Posterior cingulate gyrus (tissue), 11 donors: ENCODE measurements at places on chromosomes 1 and 21.
A peak's percentile ranks its signal among the peaks of the same experiment; 100 is the strongest.

DNA sequence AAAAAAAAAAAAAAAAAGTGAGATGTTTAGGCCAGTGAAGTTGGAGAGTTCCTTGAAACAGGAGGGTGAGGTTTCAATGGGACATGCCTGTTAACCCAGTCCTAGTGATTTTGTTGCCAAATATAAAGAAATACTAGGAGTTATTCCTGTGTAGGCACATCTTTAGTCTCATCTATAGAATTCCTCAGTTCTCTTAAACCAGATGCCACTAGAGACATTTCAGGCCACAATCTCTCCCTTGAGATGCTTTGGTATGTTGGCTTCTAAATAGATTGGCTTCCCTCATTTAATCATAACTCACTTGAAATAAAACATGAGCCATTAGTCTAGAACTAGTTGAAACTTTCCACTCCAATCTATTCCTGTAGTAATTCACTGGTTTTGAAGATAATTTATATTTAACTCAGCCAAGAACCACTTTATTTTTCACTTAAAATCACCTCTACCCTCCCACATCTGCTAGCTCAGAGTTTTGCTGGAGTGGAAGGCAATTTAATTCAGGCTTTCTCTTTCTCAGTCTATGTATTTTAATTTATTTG lies 29.8 kb downstream of the GPR137B start:
- DNase-seq: no peak

DNA sequence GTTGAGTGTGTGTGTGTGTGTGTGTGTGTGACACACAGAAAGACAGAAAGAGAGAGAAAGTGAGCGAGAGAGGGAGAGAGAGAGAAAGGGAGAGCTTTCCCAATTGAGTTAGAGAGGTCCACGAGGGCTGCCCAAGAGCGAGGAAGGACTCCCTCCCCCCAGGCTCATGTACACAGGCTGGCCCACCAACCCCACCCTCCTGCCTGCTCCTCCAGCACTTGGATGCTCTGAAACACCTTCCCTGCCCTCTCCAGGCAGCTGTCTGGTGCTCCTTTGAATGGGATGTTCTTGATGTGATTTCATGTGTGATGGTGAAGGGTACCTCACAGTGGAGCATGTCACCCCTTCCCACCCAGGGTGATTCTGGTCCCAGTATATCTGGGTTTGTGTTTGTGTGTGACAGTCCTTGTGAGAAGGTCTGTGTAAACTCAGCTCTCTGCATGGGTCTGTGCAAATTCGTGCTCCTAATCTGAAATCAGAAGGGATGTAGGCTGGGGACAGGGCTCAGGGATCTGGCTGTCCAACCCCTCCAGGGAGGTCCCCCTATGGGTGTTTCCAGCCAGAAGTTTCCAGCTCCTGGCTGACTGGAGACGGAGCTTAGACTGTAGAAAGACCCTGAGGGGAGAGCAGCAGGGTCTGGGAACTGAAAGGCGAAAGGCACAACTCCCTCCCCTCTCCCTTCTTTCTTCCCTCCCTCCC lies 6.8 kb upstream of the PEAR1 start:
- DNase-seq: no peak

- no peak for DNase-seq
These were observed 138.7 kb downstream of the LRRC40 start for GRCh38 chr1:70066711-70067110.

DNA sequence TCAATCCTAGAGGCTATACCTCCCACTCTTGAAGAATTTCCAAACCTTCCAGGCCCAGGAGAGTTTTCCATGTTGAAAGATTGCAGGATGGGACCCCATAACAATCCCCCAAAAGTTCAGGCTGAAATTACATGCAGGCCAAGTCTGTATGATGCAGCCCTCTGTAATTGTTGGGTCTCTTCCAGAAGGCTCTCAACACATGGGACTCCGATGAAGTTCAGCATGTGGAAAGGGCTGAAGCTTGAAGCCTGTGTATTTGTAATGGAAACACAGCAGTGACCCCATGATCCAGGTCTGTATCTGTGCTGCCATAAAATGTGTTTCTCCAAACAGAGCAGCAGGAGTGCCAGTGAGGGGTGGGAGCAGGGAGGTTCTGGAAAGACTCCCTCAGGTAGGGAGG lies 202.5 kb upstream of the LYPLAL1 start:
- no peak for DNase-seq

GRCh38 chr1:182003953-182004586 lies 57.4 kb downstream of the ZNF648 start:
- no peak for DNase-seq

- DNase-seq: no peak
These were observed 338.7 kb downstream of the SIPA1L2 start for GRCh38 chr1:232291261-232291660.

- DNase-seq: no peak
These were observed 126.9 kb downstream of the RNF220 start for GRCh38 chr1:44531785-44532566.

- DNase-seq: no peak
These were observed 10.8 kb downstream of the DPT start for GRCh38 chr1:168717906-168718891.

DNA sequence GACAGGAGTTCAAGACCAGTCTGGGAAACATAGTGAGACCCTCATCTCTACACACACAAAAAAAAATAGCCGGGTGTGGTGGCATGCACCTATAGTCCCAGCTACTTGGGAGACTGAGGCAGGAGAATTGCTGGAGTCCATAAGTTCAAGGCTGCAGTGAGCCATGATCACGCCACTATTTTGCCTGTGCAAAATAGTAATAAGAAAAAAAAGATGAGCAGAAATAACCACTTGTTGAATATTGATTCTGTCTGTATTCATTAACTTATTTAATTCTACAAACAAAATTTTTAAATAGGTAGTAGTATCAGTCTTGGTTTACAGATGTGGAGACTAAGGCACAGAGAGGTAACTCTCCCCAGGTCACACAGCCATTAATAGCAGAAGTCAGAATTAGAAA lies 16.9 kb downstream of the LRRC40 start:
- no peak for DNase-seq

DNA sequence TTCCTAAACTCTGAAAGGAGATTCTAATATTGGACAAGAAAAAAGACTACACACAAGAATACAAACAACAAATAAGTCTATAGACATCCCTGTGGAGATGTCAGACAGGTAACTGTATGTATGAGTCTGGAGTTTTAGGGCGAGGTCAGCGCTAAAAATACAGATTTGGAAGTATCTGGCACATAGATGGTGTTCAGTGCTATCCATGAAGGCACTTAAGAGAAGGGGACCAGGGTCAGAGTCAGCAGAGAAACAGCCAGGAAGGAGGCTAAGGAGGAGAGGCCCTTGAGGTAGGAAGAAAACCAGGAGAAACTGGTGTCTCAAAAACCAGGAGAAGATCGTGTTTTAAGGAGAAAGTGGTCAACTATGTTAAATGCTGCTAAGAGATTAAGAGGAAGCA lies 18.1 kb downstream of the ZMPSTE24 start:
- DNase-seq: no peak

- DNase-seq: no peak
These were observed 191.1 kb downstream of the PTPRC start for GRCh38 chr1:198829944-198830343.

DNA sequence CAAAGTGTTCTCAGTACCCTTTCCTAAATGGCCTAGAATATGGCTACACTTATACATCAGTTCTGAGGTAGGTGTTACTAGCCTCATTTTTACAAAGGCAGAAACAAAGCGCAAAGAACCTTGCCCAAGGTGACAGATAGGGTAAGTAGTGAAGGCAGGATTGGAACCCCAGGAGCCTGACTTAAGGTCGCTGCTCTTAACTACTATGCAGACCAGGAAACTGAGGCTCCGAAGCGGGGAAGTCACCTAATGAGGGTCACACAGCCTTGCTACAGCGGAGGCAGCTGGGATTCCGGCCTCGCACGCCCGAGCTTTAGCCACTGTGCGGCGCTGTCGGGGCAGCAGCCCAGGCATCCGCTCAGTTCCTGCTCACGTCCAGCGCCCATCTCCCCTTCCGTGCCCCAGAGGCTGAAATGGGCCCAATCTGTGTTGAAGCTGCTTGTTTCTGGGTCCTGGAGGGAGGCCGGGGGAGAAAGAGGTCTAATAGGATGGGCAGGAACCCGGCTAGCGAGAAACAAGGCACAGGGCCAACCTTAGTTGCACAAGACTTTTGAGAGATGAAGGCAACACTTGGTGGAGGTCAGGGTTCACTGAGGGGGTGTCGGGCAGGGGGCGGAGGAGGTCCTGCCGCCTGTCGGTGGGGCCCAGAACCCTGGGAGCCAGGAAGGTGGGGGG lies 1.4 kb upstream of the FOXD2 start:
- DNase-seq: no peak

DNA sequence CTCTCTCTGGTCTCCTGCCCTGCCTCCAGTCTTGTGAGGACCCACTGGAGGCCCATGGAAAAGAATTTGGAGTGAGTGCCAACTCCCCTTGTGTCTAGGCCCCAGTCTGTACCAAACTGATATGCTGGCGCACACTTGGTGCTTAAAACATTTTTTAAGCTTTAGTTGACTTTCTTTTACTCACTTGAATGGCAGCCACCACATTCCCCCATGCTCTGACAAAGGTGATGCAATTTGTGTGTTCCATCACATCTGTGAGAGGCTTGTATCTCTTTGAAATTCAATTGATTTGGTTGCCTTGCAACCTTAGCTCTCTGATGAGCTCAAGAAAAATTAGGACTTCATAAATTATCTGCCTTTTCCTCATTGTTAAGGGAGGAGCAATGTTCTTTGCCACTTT lies 30.5 kb upstream of the WDTC1 start:
- DNase-seq: no peak

- no peak for DNase-seq
These were observed 99.7 kb upstream of the BEND5 start for GRCh38 chr1:48876330-48876785.

DNA sequence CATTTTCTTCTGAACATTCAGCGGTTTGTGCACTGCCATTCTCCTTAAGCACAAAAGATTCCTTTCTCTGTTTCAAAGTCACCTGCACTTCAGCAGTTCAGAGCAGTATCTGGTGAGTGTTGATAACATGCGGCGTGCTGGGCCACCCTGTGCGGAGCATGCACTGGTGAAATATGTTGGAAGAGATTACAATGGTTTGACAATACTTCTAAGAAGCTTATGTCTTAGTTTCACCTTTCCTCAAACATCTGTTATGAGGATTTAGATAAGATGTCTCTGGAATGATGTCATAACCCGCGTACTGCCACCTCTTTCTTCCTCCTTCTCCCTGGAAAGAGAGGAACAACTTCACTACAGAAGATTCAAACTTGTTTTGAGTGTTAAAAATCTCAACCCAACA lies 650.3 kb downstream of the AJAP1 start:
- no peak for DNase-seq

DNA sequence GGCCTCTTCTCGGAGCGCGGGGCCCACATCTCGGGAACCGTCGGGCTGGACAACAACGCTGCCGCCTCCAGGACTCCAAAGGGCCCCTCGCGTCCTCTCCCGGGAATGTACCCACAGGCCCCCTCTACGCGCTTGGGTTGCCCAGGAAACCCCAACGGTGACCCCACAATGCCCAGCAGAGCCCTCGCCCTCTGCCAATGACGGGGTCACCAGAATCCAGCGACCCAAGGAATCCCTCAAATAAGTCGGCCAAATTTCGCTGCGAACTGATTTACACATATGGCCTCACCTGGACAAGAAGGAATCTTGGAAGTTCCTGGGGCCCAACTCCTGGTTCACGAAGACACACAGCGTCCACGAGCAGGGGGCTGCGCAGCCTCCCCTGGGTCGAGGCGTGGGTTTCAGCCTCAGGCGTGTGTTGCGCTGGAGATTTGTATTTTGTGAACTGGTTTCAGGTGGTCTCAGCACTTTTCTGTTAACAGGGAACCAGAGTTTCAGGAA lies 78.1 kb downstream of the DESI2 start:
- no peak for DNase-seq

GRCh38 chr1:241590719-241591118 lies 49.5 kb downstream of the CHML start:
- no peak for DNase-seq

GRCh38 chr1:161390559-161390858 lies 22.8 kb upstream of the CFAP126 start:
- no peak for DNase-seq

DNA sequence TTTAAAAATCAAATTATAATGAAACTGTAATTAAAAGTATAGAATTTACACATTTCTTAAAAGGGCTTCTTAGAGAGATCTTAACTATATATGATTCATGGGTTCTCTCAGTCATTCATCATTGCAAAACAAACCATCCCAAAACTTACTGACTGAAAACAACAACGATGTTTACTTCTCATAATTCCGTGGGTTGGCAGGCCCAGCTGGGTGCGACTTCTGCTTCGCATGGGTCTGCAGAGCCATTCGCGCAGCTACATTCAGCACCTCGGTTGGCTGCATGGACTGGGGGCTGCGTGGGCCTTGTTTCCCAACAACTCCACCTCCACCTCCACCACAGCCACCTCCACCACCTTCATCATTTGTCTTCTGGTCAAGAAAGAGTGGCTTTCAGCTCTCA lies 4.0 kb downstream of the SLAMF8 start:
- DNase-seq: no peak

- no peak for DNase-seq
These were observed 7.7 kb upstream of the GIPC2 start for GRCh38 chr1:78038071-78038470.

GRCh38 chr21:44345495-44345894 lies 6.3 kb upstream of the CFAP410 start:
- DNase-seq: no peak

DNA sequence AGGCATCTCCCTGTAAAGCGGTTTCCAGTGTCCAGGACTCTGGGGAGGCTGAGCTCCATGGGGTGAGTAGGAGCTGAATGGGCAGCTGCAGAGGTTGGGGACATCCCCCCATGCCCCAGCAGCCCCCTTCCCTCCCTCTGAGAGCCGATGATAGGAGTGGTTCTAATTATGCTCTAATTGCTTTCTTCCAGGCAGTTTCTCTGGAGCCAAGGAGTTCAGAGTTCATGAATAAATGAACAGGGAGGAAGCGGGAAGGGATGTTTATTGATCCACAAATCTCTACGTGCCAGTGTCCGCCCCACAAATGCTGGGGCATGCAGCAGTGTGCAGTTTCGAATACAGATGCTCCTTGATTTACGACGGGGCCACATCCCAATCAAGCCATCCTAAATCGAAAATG lies 15.6 kb downstream of the NKAIN1 start:
- DNase-seq: no peak

DNA sequence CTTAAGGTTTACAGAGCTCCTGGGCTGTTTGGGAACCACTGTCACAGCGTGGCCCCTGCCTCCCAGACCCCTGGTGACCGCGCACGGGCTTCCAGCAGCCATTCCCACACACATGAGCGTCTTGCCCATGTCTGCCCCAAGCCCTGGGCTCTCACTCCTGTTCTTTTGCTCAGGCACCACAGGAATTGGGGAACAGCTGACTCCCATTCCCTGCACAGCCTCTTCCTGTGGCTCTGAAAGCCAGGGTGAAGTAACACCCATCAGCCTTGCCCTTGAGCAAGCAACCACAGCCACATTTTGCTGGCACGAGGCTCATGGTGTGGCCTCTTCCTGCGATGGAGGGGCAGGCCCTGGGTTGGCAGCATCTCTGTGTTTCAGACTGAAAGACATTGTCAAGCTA lies 14.3 kb upstream of the GPR157 start:
- peak; percentile 75 for DNase-seq
